Fibroblast of skin of back (primary cell): ENCODE measurements at places on chromosomes 11 and 22.
A peak's percentile ranks its signal among the peaks of the same experiment; 100 is the strongest.

DNA sequence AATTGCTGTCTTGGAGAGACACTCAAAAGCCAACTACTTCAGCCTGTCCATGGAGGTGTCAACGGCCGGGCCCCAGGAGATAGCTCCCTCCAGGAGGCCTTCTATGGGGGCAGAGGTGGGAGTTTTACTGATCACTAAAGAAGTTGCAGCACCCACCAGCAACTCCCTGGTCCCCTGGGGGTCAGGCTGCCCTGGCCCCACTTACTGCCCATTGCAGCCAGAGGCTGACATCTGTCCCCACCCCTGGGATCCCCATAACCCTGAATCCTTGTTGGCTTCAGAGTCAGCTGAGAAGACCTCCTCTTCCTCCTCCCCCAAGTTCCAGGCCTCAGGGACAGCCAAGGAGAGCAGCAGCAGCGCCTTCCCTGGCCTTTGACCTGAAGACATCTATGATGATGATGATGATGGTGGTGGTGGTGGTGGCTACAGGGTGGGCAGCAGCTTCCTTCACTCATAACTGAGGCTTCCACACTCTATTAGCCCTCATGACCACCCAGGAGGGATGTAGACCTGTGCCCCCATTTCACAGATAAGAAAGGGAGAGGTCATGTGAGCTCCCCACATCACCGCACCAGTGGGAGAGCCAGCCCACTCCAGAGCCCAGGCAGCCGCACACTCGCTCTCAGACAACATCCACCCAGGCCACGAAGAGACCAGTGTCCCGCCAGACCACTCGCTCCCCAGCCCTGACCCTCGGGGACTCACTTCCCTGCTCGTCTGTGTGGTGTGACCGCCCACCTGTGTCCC, 43.8 kb upstream of the FGF3 start:
- DNase-seq: no peak

DNA sequence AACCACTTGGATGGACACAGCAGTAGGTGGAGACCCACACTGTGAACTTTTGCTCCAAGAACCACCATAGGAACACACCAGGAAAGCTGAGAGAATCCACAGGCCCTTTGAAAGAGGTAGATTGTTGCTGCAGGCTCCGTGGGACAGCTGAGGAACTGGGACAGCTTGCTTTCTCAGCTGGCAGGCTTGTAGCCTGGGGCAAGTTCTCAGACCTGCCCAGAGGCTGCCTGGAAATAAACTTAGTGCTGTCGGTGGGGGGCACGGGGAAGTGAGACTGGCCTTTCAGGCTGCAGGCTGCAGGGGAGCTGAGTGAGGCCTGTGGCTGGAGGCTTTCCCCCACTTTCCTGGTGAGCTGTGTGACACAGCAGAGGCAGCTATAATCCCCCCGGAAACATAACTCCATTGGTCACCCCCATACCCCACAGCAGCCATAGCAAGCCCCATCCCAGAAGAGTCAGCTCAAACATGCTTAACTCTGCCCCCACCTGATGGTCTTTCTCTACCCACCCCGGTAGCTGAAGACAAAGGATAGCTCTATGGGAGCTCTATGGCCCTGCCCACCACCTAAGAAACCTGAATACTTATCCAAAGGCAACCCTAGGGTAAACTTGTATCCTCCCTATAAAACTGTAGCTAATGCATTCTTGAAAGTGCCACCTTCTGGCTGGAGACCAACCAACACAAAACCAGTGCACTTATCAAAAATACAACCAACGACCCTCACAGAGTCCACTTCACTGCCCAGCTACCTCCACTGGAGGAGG, 21.4 kb upstream of the ACRV1 start:
- no peak for DNase-seq

GRCh38 chr11:61524963-61525587, 16.5 kb downstream of the LRRC10B start:
- DNase-seq: no peak

GRCh38 chr11:126188332-126189108, 22.9 kb downstream of the RPUSD4 start:
- DNase-seq: no peak

DNA sequence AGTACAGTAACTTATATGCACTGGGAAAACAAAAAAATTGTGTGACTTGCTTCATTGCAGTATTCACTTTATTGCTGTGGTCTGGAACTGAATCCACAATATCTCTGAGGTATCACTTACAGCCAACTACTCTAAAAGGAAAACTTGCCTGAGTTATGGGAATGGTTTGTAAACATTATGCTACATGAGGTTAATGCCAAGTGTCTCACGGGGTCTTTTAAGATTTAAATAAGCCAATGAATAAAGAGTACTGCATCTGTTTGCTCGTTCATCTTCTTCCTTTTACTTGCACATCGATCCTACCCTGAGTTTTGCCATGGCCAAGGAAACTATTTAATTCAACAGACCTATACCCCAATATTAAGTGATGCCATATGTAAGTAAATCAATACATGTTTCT, 72.0 kb upstream of the API5 start:
- DNase-seq: no peak

DNA sequence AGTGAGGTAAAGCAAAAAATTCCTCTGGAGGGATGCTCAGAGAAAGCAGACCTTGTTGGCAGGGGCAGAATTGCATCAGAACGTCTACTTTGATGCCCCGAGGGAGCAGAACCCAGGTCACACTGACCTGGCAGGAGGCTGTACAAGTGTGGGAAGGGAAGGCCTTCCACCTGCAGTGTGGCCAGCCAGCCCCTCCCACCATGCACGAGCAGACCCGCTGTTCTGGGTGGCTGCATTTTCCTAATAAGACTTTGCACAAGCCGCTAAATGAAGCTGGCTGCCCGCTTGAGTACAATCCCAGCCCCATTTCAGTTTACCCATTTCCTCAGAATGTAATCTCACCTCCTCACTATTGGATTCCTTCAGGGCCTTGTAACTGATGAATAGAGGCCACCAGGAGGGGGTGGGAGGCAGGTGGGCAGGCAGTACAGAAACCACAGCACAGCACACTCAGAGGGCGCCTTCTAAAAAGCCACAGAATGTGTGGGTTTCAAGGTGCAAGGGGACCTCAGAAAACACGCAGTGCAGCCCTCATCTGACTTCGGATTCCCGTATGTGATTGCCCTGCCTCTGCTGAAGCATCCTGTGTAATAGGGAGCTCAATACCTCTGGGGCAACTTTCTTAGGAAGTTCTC, 316.6 kb downstream of the OPCML start:
- no peak for DNase-seq

GRCh38 chr11:46888636-46889035, 29.7 kb downstream of the LRP4 start:
- DNase-seq: no peak

GRCh38 chr22:46286006-46286405, 10.7 kb upstream of the GTSE1 start:
- DNase-seq: peak; percentile 73

GRCh38 chr11:47631473-47631872, 10.9 kb downstream of the MTCH2 start:
- DNase-seq: no peak

- DNase-seq: peak; percentile 81
These were observed 19.2 kb downstream of the NPTXR start for GRCh38 chr22:38824585-38824984.

DNA sequence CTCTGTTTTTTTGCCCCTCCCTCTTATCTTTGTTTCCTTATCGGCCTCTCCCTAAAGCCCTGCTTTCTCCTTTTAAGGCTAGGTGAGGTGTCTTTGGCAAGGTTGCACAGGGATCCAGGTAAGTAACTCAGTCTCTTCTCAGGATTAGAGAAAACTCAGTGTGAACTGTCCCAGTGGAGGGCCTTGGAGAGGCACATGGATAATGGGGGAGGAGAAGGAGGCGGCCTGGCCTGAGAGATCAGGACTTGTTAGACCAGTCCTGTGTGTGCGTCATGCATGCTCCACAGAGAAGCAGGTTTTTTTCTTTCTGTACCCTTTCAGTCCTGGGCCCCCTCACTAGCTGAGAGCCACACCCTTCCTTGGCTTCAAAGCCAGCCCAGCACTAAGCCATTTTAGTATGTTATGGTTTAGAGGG, 19.9 kb downstream of the CTNND1 start:
- DNase-seq: no peak

DNA sequence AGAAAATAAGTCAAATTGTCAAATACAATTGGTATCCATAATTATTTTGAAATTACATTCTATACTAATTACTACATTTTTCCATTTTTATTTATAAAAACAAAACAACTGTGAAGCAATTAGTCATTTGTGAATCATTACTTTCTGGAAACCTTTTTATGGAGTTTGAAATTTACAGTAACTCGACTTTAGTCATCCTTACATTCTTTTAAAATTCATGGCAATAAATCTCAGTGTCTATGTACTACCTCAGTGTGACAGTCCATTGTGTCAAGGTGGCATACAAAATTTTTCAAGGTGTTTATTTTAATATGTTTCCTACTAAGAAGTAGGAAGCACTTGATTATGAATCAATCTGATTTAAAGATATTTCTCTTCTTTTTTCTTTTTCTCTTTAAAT, 1949.4 kb upstream of the RAG2 start:
- DNase-seq: peak; percentile 52

DNA sequence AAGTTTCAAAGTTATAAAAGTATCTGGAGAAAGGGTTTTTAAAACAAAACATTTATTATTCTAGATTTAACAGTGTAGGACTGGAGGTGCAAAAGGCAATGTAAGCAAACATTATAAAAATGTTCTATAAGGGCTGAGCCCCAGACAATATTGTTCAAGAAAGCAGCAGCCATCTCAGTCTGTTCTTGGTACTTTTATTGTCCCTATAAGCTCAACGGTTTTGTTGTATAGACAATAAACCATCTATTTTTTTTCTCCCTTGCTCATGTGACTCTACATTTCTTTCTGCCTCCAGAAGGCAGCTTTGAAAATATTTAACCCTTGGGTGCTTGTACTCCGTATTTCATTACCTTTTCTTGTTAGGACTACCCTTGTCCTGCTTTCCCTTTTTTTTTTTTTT, 25.2 kb upstream of the NXPE2 start:
- no peak for DNase-seq

- DNase-seq: no peak
These were observed 41.5 kb downstream of the RNF141 start for GRCh38 chr11:10499452-10499851.

DNA sequence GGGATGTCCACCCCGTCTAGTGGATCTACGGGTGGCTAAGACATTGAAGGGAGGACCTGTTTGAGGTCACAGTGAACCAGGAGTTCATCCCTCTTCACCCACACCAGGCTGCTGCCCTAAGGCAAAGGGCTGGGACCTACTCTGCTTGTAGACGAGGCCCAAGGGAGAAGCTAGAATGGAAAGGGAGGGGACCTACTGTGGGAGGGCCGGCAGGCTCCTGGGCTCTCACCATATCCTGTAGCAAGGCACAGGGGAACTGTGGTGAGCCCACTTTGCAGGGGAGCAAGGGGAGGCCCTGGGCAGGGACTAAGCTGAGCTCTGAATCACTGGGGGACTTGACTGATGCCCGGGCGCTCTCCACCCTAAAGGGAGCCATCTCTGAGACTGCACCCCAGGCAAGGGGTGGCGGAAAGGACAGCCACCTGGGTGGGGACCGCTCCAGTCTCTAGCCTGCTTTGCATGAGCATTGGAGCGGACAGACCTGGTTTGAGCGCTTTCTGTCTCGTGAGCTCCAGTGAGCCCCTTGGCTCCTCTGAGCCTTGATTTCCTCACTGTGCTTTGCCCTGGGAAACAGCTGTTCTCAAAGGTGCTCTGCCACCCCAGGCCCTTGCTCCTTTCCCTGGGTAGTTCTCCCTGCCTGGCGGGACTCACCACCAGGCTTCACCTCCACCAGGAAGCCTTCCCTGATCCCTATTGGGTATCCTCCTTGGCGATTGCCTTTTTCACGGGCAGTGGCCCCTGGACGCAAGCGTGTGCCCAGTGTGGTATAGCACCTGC, 24.2 kb downstream of the PARVG start:
- DNase-seq: no peak

DNA sequence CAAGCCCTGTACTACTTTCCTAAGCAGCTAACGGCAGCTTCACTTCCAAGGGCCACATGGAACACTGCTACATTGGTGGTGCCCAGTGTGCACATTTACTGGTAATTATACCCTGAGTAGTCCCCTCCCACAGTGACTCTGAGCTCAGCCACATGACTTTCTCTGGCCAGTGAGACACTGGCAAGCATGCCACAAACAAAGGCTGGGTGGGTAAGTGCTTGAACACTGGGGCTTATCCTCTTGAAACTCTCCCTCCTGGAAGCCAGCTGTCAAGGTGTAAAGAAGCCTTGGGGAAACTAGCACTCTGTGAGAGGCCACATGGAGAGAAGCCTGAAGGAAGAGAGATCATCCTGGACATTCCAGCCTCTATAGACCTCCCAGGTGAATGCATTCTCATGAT, 54.4 kb upstream of the DRD2 start:
- DNase-seq: no peak

GRCh38 chr22:37953062-37953436, 352 bp downstream of the C22orf23 start:
- no peak for DNase-seq

DNA sequence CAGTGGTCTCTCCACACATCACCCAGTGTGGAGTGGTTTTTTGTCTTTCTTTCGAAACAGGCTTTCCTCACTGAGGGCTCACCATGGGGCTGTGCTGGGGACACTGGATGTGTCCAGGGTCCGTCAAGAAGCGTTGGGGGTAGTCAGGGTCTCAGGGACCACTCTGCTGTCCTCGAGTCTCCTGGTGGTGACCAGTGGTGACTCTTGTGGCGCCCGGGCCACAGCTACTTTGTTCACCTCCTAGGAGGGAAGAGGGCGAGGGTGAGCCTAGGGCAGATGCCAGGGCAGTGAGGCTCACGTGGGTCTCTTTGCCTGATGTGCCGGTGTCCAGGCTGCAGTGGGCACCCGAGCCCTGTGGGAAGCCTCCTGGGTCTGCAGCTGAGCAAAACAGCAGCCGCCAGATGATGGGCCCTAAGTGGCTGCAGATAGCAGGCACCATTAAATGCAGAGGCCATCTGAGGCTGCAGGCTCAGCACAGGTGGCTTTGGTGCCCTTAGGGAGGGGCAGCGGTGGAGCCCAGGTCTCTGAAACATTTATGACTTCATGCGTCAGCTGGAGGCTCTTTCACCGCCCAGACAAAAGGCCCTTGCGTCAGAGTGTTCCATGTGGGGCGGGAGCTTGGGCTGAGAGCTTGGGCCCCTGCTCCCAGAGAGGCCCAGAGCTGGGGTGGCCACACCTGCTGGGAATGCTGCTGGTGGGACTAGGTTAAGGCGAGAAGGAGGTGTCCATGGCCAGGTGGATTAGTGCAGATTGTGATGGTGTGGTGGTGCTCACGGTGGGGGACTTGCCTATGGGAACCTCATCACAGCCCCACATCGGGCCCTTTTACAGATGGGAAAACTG, 29.5 kb downstream of the KCNQ1 start:
- no peak for DNase-seq

GRCh38 chr11:46692450-46692849, 8.0 kb downstream of the ARHGAP1 start:
- DNase-seq: peak; percentile 40

GRCh38 chr22:22386602-22387385, 121.7 kb downstream of the ZNF280B start:
- DNase-seq: no peak

GRCh38 chr11:10528121-10528520, 12.9 kb downstream of the RNF141 start:
- DNase-seq: peak; percentile 24

GRCh38 chr11:74936087-74936486, 12.8 kb downstream of the XRRA1 start:
- no peak for DNase-seq

GRCh38 chr11:106679581-106679980, 338.7 kb downstream of the GUCY1A2 start:
- no peak for DNase-seq
